Activated CD4-positive, alpha-beta T cell treated with anti-CD3 and anti-CD28 coated beads, Interleukin-2, amount 50 U/mL, for 4 hours (primary cell): ENCODE measurements at places on chromosomes 12 and 14.
A peak's percentile ranks its signal among the peaks of the same experiment; 100 is the strongest.

DNA sequence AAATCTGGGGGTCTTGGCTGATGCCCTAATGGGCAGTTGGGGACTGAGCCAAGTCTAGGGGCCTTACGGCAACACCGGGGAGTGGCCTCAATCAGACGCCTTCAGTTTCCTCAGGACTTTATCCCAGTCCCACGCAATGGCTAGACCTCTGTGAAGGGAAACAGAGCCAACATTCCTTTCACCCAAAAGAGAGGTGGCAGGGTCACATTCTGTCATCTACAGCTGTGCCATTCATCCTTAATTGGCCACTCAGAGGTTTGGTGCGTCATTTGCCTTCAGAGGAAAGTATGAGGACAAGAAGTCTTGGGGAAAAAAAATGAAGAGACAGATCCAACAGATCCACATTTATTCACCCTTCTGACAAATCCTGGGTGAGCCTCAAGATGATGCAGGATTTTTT lies 166.9 kb upstream of the AVPR1A start:
- DNase-seq: no peak

- peak; percentile 66 for DNase-seq
Observed at GRCh38 chr12:7092229-7092985, at the start of gene C1R. Gene C1R, minus strand, starts transcription at chr12:7092445. Its CDS starts 57 bp downstream, at chr12:7092388.

- no peak for DNase-seq
Observed at GRCh38 chr14:70585231-70585630, 15.2 kb downstream of the MED6 start.

DNA sequence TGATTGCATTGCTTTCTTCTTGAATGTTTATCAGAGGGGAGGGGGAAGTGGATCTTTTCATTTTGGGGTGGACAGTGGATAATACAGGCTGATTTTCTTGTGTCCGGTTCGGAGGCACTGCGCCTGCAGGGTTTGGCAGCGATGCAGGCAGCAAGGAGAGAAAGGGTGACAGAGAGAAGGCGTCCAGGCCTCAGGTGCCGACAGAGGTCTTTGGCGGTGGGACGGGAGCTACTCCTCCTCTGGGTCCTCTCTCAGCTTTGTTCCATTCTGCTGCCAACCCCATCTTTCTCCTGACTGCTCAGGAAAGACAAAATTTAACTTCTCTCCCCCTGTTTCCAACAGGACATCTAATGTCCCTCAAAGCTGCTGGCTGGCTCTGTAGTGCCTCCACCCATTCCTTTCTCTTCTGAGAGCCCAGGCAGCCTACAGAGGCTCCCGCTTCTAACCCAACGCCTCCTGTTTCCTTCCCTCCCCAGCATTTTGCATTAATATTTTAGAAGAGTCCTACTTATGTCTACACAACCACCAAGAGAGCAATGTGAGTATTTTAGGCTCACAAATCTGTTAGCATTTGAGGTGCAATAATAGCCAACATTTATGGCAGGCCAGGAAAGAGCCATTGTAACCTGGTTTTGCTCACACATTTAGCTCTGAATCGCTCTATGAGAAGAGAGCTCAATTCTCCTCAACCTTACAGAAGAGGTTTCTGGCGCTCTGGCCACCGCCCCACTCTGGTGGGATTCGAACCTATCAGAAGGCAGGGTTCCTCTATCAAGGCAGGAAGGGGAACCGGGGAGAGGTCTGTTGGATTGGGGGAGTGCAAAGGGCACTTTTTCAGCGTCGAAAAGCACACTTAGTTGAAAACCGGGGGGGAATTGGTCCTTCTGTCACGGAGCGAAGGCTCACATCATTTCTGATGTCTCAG lies 7.1 kb upstream of the TBX5 start:
- DNase-seq: no peak

- no peak for DNase-seq
Observed at GRCh38 chr14:23548351-23549318, 2.9 kb downstream of the ZFHX2 start.

DNA sequence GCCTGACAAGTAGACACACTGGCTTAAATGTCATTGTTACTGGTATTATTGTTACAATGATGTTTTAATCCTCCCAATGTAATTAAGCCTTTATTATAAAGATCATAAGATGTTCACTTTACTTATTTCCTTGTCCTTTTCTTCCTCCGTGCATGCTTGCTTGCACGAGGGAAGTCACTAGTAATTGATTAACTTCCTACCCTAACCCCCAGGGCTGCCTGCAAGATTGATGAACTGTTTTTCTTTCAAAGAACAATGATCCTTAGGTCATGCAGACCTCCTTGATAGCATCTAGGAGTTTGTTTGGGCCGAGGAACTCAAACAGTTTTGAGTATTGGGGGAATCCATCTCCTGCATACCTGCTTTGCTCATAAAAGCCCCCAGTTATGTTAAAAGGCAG lies 43.0 kb downstream of the GLRX5 start:
- no peak for DNase-seq

DNA sequence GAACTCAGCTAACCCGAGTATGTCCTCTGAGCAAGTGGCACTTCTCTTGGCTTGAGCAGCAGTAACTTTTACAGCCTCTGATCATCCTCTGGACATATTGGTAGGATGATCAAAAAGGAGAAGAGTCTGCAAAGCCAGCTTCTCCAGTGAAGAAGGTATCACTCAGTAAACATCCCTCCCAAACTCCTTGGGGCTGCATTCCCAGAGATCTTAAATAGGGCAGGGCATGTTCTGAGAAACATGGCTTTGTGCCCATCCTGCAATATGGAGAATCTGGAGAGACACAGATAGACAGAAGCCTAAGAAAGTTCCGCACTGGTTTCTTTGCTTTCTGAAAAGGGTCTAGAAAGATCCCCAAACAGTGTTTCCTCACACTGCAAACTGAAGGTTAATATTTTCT lies 65.4 kb downstream of the RBM19 start:
- DNase-seq: no peak

DNA sequence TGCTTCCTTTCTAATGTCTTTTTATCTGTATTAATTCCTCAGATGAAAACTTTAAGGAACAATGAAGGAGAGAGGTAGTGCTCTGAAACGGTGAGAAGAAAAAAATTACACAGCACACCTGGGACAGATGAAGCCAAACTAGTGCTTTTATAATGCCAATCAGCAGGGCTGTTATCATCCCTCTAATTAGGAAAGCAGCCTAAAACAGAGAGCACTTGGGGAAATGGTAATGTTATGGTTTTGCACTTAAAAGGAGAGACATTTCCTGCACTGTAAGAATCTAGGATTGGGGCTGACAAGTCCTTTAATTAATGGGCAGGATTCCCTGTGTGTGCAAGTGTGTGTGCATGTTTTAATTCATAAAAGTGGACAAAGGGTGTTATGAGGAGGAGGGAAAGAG lies 4.8 kb upstream of the LMO3 start:
- no peak for DNase-seq

GRCh38 chr14:61428261-61428660 lies 106.9 kb downstream of the PRKCH start:
- no peak for DNase-seq

GRCh38 chr12:113663396-113663795 lies 191.7 kb upstream of the LHX5 start:
- no peak for DNase-seq

GRCh38 chr12:54891717-54892478 lies 37.6 kb downstream of the MUCL1 start:
- DNase-seq: no peak

- no peak for DNase-seq
Observed at GRCh38 chr14:85142982-85143381, 387.0 kb upstream of the FLRT2 start.

- no peak for DNase-seq
Observed at GRCh38 chr12:96719660-96720362, 187.2 kb upstream of the NEDD1 start.

- no peak for DNase-seq
Observed at GRCh38 chr14:57578801-57579200, 85.1 kb upstream of the CCDC198 start.

GRCh38 chr12:117582135-117582784 lies 220.8 kb upstream of the NOS1 start:
- DNase-seq: no peak
